Endothelial cell of coronary artery (primary cell): ENCODE measurements at places on chromosomes 1 and 21. TPM values are rescaled to one million over a fixed set of nuclear protein-coding genes. Genes with fewer than 3 reads are reported as not detected.

CFHR3 gene
- not detected in 2 replicates for total RNA-seq

CASZ1 gene
- 0.72 and 1.5 TPM in 2 replicates for total RNA-seq

PLCH2 gene
- under 0.01 and 0.09 TPM in 2 replicates for total RNA-seq

CHI3L1 gene
- total RNA-seq = 0.09 TPM in 1 of 2 replicates, not detected in the other

FAM151A gene
- not detected in 2 replicates for total RNA-seq

RIPPLY3 gene
- total RNA-seq = not detected in 2 replicates

HIVEP3 gene
- 1.5 and 1.6 TPM in 2 replicates for total RNA-seq

LCE2B gene
- not detected in 2 replicates for total RNA-seq

TSPAN2 gene
- 0.90 and 4.7 TPM in 2 replicates for total RNA-seq

CLDN17 gene
- not detected in 2 replicates for total RNA-seq

C1orf105 gene
- total RNA-seq = not detected in 2 replicates

OR2AK2 gene
- total RNA-seq = not detected in 2 replicates

SMIM11 gene
- 3.4 and 7.5 TPM in 2 replicates for total RNA-seq

FHAD1 gene
- total RNA-seq = 0.09 and 0.56 TPM in 2 replicates

KPRP gene
- not detected in 2 replicates for total RNA-seq

MTARC2 gene
- total RNA-seq = 3.1 and 12.7 TPM in 2 replicates

CRNN gene
- not detected in 2 replicates for total RNA-seq

RHCE gene
- 0.09 and 0.19 TPM in 2 replicates for total RNA-seq

PRELP gene
- under 0.01 TPM in 1 of 2 replicates, not detected in the other for total RNA-seq

EXOSC10 gene
- 48.7 and 49.9 TPM in 2 replicates for total RNA-seq
